ENCODE measurements at places on chromosomes 6 and 20. TPM values are rescaled to one million over a fixed set of nuclear protein-coding genes. Genes with fewer than 3 reads are reported as not detected.

- peak; percentile 24 for DNase-seq
These were observed 28.5 kb upstream of the SNRPB2 start for GRCh38 chr20:16701296-16701695.

- DNase-seq = no peak
These were observed 49.1 kb upstream of the PRDM1 start for GRCh38 chr6:106037060-106037459.

- DNase-seq = no peak
These were observed 7.8 kb upstream of the TXNDC5 start for GRCh38 chr6:7918403-7918802.

GRCh38 chr6:130107710-130108109 lies 89.3 kb downstream of the L3MBTL3 start:
- DNase-seq = no peak

ADIG gene
- not detected for total RNA-seq

- DNase-seq = no peak
These were observed 326.6 kb downstream of the THBS2 start for GRCh38 chr6:168927026-168927425.

- DNase-seq = no peak
These were observed 558.8 kb upstream of the AGPAT4 start for GRCh38 chr6:161832622-161833021.

- DNase-seq = no peak
These were observed 36.7 kb upstream of the INSM1 start for GRCh38 chr20:20331156-20331555.

GRCh38 chr20:35979544-35979943 lies 11.2 kb downstream of the CNBD2 start:
- no peak for DNase-seq

GRCh38 chr20:22098511-22098910 lies 393.0 kb downstream of the PAX1 start:
- no peak for DNase-seq

NRSN1 gene
- not detected for total RNA-seq

BTNL2 gene
- total RNA-seq = not detected

GRCh38 chr20:63351811-63352591 lies 9.1 kb downstream of the CHRNA4 start:
- DNase-seq = no peak

UTRN gene
- 25.7 TPM for total RNA-seq

PSMB8 gene
- 29.3 TPM for total RNA-seq

GRCh38 chr20:62733891-62734290 lies 25.3 kb downstream of the NTSR1 start:
- DNase-seq = no peak

- DNase-seq = peak; percentile 90
These were observed 14.7 kb downstream of the KCNQ2 start for GRCh38 chr20:63457737-63458136.

All from HT-29 (cell line).